ENCODE measurements at places on chromosomes 4 and X.

GRCh38 chr4:161546902-161547301, 616.9 kb downstream of the FSTL5 start:
- no peak for DNase-seq

DNA sequence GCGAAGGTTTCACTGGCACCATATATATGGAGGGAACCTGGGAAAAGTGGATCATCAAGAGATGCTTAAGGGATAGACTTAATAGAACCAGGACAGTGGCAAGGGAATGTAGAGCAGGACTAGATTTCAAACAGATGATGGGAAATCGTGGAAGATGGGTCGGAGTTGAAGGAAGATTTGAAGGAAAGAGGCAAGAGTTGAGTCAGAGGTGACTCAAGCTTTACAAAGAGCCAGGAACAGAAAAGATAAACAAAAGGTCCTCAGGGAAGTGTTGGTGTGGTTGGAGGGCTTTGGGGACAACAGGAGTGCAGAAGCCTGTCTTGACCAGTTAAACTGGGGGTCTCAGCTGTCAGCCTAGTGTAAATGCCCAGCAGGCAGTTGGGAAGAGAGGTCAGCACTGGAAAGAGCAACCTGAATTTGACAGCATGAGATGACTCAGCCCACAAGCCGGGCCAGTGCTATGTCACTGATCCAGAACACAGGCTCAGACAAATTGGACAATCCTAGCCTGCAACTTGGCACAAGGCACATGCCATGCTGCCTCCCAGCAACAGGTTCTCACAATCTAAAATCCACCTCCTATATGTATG, 230.5 kb downstream of the IDS start:
- DNase-seq: no peak

DNA sequence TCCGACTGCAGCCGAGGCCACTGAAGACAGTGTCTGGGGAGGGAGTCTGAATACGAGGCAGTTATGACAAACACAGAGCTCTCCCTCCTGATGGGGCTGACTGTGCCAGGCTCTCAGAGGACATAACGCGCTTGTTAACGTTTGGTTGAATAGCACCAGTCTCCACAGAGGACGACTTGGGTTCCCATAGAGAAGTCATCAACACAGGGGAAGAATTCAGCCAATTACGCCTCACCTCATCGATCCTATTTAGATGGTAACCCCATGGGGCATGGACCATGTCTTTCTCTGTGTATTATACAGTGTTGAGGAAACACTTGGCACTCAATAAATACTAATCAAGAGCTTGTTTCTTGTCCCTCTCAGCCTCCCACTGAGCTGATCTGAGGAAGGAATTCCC, 642.6 kb upstream of the LCORL start:
- no peak for DNase-seq

DNA sequence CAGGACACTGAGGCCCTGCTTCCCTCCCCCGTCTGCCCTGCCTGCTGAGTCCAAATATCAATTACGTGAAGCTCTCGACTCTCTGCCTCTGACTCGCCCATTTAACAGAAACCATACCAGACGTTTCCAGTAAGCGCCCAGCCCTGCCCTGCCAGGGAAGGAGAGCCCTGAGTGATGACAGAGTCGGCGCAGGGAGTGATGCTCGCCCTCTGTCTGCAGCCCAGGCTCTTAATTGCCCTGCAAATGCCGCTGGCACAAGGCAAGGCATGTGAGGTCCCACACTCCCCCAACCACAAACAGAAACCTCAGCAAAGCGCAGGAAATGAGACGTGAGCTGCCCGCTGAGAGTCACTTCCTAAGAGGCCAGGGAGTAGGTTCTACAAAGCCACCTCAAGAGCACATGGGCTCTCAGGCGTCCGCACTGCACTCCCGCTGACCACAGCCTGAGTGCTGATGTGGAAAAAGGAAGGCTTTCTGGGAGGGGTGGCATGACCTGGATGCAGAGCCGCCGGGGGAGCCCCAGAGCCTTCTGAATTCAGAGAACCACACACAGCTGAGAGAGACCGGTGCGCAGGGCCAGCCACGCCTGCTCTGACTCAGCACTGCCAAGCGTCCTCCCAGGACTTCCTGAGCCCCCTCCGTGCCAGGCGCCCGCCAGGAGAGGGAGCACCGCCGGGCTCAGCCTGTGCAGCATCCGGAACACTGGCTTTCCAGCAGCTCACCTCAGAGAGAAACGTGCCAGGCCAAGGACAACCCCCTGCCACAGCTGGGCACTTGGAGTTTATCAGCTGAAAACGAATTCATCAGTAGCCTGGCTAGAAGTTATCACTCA, 5.3 kb downstream of the ZFYVE28 start:
- peak; percentile 71 for DNase-seq

- no peak for DNase-seq
These were observed 905.1 kb upstream of the SLIT2 start for GRCh38 chr4:19346636-19347035.

GRCh38 chr4:24885342-24885741, 27.5 kb downstream of the CCDC149 start:
- no peak for DNase-seq

DNA sequence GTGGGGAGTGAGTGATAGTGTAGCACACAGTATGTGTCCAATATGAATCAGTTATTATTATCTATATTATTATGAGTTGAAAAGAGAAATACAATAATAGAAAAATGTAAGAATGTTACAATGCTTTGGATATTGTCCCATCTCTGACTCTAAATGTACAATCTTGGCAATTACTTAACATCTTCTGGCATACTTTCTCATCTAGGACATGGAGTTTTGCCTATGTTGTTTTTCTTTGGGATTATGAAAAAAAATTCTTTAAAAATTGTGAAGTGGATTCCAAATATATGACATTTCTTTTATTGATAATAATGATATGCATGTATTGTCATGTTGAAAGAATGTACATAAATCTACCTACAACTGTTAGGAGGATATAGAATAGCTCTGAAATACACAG, 84.1 kb downstream of the TBCK start:
- DNase-seq: no peak
